ENCODE measurements at places on chromosomes 4 and X. TPM values are rescaled to one million over a fixed set of nuclear protein-coding genes. Genes with fewer than 3 reads are reported as not detected.

IL3RA gene
- polyA plus RNA-seq: 17.6 TPM

TMEM47 gene
- 31.7 TPM for polyA plus RNA-seq

PFKFB1 gene
- polyA plus RNA-seq: 0.73 TPM

DDX53 gene
- polyA plus RNA-seq: not detected

SHOX gene
- 0.12 TPM for polyA plus RNA-seq

EXOC1L gene
- polyA plus RNA-seq: not detected

GRCh38 chr4:104881136-104881886, 265.4 kb upstream of the TET2 start:
- DNase-seq: no peak

DNA sequence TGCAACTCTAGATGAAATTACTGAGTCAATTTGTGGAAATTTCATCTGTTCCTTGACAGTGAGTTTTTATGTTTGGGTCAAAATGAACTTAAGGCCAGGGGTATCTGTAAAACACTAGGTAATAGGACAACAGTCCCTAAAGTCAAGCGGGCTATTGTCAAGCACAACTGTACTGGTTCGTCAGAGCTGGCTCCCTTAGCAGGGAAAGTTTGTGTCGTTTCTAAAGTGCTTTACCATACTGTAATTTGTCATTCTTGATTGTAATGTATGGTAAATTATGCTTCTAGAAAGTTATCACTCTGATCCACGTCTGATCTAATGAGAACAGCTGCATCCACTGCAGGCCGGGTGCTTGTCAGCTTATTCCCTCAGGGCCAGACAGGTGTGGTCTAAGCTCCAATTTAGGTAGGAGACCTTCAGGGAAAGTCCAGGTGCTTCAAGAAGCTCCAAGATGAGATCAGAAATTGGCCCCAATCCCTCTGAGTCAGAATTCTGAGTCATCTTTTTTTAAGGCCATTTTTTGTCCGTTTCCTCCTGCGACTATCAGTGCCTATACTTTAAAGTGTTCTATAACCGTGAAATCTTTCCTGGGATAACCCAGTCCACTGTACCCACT, 92.2 kb downstream of the PALLD start:
- DNase-seq: no peak

DNA sequence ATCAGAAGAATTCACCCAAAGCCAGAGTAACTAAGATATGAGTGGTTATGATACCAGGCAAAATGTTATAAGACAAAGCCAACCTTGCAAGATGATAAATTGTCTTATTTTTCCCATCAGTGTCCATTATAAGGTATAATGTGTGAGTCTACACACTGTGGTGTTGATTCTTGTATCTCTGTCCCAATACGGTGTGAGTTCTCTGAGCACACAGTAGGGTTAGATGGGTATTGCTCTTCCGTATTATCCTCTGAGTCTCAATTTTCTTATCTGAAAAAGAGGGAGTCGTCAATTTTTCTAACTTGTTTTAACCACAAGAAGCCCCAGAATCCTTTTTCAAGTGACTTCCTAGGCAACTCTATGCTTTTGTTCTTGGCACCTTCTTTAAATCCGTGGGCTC, 69.9 kb downstream of the HMGB2 start:
- no peak for DNase-seq

DNA sequence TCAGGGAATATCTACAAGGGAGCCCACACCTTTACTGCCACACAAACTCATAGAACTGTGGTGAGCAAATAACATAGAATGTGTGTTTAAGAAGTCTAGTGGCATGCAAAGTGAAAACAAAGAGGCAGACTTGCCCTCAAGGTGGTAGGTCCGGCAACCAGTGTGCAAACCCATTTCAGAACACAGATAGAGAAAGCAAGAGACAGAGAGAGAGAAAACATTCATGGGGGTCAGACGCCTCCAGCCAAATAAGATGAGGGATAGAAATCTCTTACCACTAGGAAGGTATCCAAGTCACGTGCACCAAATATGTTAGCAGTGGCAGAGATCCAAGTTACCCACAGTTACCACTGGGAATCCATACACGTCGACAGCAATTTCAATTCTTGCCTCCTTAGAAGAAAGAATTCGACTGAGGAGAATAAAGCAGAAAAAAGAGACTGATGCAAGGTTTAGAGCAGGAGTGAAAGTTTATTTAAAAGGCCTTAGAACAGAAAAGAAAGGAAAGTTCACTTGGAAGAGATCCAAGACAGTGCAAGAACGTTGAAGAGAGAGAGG, 252.8 kb downstream of the NAP1L3 start:
- DNase-seq: no peak

- DNase-seq: no peak
Measured at GRCh38 chr4:38576767-38577166, 87.2 kb upstream of the KLF3 start.

GRCh38 chr4:156764145-156764544, 207.5 kb downstream of the PDGFC start:
- no peak for DNase-seq

- DNase-seq: no peak
Measured at GRCh38 chrX:18543738-18544137, 118.3 kb downstream of the CDKL5 start.

DNA sequence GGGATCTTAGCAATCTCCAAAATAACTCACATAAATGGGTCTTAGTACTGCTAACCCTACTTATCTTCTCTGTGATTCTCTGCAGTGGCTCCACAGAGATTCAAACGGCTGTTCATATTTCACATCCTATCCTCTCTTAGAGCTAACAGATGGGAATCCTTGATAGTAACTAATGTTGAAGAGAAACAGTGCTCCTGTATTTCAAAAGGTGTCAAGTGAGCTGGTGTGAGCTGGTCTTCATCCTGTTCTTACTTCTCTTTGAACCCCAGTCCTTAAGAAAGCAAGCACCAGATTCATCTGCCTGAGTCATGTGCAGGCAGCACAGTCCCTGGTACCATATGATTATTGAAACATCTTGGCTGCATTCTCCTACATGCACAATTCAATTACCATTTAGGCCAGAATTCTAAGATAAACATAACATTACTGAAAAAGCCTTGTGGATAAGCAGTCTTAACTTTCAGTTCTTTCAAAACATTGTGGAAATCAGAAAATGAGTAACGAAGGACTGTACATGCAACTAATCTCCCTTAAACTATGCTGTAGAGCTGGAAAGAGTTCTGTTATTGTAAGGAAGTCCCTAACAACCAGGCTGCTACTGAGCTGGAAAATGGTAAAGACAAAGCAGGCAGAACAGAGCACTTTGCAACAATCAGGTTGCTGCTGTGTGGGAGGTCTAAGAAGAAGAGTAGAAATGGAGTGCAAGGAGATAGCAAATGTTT, 153.1 kb downstream of the NPNT start:
- DNase-seq: no peak

- no peak for DNase-seq
Measured at GRCh38 chr4:171602638-171603355, 210.4 kb upstream of the GALNTL6 start.

All from left kidney (tissue), 8 donors.